Substantia nigra (tissue), 51 donors: ENCODE measurements at places on chromosomes 6 and 20.
A peak's percentile ranks its signal among the peaks of the same experiment; 100 is the strongest.

DNA sequence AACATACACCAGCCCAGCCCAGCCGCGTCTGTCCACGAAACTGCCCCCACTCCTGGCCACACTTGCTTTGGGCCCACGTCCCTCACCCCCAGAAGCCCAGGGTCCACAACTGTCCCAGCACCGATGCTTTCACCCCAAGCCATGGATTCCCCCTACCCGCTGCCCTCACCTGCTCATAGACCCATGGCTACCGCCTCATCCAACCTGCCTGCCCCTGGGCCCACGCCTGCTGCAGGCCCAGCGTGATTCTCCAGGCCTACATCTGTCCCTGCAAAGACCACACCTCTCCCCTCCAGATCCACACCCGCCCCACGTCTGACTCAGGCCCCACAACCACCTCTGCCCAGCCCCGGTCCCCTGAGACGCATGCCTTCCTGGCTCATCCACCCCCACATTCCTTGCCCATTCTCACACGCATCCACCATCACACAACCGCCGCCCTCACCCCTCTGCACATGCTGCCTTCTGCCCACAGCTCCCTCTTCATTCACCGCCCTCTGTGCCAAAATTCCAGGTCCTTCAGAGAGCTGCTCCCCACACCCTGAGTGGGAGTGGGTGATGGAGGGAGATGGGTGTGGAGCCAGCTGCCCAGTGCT lies 86.7 kb downstream of the GRM4 start:
- no peak for DNase-seq

DNA sequence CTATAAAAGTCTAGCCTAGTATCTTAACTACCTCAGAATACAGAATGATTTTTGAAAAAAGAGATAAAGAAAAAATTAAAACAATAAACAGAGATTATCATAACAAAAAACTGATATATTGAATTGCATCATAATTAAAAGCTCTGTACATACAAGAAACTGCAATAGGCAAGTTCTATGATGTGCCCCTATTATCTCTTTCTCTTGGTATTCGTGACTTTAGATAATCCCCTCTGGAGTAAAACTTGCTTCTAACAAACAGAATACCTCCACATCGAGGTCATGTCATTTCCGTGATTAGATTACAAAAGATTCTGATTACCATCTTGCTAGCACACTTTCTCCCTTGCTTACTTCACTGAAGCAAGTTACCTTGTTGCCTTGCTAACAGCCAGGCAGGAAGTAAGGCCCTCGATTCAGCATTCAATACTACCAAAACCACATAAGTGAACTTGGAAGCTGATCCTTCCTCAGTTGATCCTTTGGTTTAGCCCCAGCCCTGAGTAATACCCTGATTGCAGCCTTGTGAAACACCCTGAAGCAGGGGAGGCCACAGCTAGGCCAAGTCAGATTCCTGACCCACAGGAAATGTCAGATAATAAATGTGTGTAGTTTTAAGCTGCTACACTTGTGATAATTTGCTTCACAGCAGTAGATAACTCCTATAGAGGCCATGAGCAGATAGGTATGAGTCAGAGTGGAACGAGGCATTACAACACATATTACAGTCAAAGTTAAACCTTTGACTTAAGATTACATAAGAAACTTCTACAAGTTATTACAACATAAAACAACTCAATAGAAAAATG lies 53.7 kb upstream of the TMX4 start:
- DNase-seq, result no peak

DNA sequence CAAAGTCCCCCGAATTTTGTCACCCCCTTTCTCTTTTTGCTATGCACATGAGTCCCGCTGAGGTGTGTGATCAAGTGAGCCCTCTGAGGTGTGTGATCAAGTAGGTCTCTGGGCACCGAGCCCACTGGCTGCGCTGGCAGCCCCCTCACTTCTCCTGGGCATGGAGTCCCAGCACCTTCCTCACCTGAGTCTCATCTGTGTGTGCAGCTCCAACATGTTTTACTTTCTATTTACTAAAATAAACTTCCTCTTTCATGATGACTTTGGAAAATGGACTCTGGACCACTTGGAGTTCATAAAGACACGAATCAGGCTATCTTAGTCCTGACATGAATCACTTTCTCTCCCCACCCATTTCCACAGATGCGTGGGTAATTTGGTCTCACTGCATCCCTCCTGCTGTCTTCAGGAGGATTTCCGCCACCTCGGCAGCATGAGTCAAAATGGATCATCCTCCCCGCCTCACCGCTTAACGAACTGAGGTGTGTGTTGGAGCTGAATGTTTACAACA lies 39.8 kb downstream of the PRDM1 start:
- no peak for DNase-seq

DNA sequence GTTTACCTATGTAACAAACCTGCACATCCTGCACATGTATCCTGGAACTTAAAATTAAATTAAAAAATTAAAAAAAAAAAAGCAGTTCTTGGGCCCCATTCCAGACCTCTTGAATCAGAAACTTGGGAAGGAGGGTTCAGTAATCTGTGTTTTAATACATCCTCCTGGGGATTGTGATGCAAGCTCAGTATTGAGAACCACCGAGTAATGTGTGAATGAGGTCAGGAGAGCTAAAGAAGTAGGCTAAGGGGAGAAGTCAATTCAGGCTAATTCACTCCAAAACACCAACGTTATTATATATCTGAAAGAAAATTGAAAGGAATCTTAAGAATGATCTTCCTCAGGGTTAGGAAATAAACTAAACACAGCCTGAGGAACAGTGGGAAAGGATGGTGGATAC lies 120.4 kb downstream of the RNF144B start:
- DNase-seq, result no peak

- no peak for DNase-seq
Observed at GRCh38 chr6:160457823-160458222, 109.6 kb downstream of the SLC22A3 start.

- no peak for DNase-seq
Observed at GRCh38 chr6:55604021-55604420, 25.0 kb upstream of the HMGCLL1 start.

DNA sequence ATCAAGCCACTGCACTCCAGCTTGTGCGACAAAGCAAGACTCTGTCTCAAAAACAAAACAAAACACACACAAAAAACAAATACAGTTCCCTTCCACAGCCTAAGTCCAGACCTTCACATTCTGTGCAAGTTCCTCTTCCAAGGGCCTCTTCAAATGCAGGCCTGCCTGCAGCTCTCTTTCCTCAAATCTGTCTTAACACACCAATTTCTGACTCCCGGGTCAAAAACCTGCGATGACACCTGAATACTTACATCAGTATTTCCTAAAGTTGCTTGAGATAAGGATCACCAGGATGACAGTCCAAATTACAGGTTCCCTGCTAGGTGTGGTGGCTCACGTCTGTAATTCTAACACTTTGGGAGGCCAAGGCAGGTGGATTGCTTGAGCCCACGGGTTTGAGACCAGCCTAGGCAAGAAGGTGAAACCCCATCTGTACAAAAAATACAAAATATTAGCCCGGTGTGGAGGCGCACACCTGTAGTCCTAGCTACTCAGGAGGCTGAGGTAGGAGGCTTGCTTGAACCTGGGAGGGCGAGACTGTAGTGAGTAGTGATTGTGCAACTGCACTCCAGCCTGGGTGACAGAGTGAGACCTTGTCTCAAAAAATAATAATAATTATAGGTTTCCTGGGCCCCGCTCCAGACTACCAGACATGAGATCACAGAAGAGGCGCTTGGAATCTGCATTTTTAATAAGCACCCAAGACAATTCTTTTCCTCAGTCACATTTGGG lies 8.8 kb upstream of the PARD6B start:
- DNase-seq, result no peak

GRCh38 chr20:17417225-17417624 lies 114.0 kb downstream of the BFSP1 start:
- no peak for DNase-seq

- DNase-seq, result no peak
Observed at GRCh38 chr6:87408721-87409155, 966 bp downstream of the CFAP206 start.

DNA sequence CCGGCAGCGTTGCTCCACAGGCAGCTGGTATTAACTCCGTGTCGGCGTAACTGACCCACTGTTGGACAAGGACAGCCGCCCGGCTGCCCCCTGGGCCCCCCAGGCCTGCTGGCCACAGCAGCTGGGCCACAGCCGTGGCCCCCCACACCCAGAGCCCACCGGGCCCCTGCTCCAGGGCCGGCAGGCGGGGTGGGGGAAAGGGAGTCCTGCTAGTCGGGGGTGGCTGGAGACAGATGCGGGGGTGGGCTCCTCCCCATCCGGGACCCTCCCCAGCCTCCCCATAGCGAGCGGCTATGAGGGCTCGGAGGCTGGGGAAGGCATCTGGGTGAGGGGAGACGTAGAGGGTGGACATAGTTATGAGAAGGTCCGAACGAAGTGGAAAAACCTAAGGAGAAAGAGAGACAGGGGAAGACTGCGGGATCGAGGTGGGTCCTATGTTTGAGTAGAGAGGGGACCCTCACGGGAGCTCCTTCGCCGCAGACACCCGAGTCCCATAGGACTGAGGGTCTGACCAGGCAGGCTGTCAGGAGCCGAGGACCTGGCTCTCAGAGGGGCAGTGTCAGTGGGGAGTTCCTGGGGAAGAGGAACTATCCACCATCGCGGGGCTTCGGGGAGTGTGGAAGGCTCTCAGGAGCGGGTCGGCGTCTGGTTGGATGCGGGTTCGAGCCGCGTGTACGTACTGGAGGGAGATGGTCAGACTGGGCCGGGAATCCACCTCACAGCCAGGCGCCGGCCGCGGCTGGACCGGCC lies 511 bp downstream of the VARS1 start:
- no peak for DNase-seq

- DNase-seq, result no peak
Observed at GRCh38 chr6:3895312-3895653, 46.1 kb downstream of the FAM50B start.

GRCh38 chr6:40484066-40484465 lies 103.1 kb downstream of the LRFN2 start:
- no peak for DNase-seq

DNA sequence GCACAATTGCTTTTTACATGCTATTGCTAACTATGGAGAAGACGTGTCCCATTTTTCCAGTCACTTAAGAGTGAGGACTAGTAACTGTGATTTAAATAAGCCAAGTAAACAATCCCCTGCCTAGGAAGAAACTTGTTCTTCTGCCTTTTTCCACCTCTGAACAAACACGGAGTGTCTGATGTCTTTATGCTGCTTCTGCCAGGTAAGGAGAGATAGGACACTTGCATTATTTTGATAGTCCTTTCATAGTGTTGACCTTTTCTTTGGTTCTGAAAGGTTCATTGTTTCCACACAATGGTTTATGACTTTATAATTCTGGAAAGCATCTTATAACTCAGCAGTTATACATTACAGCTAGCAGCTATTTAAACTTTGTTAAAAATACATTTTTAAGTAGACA lies 8.4 kb downstream of the LRP11 start:
- no peak for DNase-seq

DNA sequence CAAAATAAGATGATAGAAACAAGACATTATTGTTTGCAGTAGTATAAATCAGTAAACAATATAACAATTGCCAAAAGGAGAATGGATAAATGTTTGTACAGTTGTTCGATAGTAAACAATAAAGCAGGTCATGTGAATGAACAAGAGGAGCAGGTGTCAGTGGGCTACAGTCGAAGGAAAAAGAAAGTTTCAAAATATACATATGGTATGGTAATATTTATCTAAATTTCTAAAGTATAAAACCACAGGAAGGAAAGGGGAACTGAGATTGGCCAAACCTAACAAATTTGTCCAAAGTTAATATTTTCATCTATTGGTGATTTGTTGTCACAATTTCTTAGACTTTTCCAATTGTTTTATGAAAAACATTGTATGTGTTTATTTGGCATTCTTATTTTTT lies 110.9 kb downstream of the SH3BGRL2 start:
- no peak for DNase-seq

- no peak for DNase-seq
Observed at GRCh38 chr6:143119260-143119659, 58.6 kb downstream of the AIG1 start.

- DNase-seq, result no peak
Observed at GRCh38 chr6:79733388-79733787, 102.3 kb downstream of the SH3BGRL2 start.

DNA sequence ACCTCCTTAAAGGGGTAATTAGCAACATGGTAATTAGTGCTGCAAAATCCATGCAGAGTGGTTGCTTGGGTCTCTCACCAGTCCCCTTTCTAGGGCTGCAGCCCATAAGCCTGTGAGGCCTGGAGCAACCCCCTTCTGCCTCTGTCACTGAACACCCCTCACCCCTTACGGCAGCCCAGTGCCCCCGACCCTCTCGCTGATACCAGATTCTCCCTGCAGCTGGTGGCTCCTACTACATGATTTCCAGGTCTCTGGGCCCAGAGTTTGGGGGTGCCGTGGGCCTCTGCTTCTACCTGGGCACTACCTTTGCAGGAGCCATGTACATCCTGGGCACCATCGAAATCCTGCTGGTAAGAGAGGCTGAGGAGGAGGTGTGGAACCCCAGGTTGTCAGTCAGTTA lies 8.0 kb downstream of the SLC12A5 start:
- no peak for DNase-seq

GRCh38 chr6:133595111-133595761 lies 293.7 kb upstream of the TCF21 start:
- DNase-seq, result no peak

DNA sequence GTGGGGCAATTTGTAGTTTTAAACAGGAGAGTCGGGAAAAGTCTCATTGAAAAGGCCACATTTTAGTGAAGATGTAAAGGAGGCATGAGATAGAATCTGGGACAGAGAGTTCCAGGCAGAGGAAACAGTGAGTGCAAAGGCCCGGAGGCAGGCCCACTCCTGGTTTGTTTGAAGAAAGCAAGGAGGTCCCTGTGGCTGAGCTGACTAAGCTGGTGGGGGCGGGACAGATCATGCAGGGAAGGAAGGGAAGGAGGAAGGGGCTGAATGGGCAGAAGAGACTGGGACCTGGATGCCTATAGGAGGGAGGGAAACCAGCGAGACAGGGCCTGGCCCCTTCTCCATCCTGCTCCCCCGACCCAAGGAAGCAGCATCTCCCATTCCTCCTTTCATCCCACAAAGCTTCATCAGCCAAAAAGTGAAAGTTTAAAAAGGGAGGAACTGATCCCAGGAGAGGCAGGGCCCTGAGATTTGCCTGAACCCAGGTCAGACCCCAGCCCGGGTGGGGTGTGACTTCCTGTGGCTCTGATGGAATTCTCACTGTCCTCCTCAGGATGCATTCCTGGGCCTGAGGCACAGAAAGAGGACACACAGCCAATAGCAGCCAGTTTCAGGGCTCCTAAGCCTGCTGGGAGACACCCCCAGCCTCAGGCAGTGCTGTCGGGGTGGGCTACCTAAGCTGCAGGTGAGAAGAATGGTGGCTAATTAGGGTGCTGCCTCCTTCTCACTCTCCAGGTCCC lies 54.2 kb upstream of the SIRPA start:
- DNase-seq, result no peak

- DNase-seq, result no peak
Observed at GRCh38 chr6:5956939-5957338, 49.8 kb downstream of the NRN1 start.

- DNase-seq, result peak; percentile 67
Observed at GRCh38 chr6:31580807-31581433, 1.3 kb downstream of the LTB start.

DNA sequence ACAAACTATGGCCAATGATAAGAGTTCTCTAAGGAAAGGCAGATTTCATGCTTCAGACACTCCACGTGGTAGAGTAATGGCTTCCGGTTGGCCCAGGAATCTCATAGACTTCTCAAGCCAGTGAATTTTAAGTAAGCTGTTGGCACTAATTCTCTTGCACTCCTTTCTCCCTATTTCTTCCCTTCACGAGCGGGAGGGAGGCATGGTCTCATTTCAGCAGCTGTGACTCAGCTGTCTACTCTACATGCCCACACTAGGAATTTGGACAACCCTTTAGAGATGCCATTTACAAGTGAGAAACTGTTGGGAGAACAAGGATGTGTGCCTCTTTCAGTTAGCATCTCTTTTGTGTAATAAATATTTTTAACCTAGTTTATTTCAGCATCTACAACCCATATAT lies 107.7 kb downstream of the PTPRK start:
- DNase-seq, result no peak
